Pons (tissue), 1 donor: ENCODE measurements at places on chromosomes 4 and X.

GRCh38 chrX:46687619-46688018, 71.3 kb downstream of the SLC9A7 start:
- DNase-seq: no peak

DNA sequence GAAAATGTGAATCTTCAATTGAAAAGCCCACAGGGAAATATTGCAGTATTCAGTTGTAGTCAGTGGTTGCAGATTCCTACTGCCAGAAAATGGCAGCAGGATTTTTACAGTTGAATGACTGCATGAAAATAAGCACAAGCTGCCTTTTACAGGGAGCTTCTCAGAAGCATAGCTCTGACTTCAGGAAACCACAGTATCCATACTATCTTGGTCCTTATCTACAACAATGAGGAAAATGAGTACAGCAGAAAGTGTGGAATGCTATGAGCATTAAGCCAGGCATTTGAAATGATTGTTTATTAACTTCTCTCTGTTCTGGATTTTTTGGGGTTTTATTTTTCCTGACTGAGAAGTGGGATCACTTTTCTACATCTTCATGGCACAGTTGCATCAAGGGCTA, 34.6 kb upstream of the PRRG1 start:
- no peak for DNase-seq

DNA sequence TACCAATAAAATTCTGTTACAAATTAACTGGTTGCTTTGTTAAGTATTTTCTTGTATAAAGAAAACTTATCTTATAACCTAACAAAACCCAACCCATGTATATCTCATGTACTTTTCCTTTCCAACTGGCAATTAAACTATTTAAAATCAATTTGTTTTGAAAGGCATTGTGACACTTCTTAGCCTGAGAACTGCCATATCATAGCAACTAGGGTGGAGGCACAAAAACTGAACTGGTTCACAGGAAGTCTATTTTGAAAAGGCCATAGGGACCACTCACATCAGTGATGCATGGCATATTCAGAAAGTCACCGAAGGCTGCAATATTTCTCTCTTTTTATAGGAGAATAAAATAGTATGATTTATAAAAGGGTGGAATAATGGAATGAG, 40.5 kb upstream of the ARSJ start:
- no peak for DNase-seq

- DNase-seq: no peak
Observed at GRCh38 chrX:68375803-68376202, 57.5 kb downstream of the OPHN1 start.

DNA sequence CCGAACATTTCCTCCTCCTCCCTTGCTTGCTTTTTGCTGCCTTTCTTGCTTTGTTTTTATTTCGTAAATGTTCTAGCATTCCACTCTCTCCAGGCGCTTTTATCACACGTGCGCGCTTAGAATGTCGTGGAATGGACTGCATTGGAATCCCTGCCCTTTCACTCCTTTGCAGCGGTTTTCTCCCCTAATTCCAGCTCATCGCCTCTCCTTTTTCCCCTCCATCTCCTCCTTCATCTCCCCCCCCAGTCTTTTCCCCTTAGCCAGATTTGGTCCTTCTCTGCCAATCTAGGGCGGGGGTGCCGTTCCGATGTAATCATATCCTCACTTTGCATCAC, 579 bp downstream of the OGT start:
- peak; percentile 9 for DNase-seq

DNA sequence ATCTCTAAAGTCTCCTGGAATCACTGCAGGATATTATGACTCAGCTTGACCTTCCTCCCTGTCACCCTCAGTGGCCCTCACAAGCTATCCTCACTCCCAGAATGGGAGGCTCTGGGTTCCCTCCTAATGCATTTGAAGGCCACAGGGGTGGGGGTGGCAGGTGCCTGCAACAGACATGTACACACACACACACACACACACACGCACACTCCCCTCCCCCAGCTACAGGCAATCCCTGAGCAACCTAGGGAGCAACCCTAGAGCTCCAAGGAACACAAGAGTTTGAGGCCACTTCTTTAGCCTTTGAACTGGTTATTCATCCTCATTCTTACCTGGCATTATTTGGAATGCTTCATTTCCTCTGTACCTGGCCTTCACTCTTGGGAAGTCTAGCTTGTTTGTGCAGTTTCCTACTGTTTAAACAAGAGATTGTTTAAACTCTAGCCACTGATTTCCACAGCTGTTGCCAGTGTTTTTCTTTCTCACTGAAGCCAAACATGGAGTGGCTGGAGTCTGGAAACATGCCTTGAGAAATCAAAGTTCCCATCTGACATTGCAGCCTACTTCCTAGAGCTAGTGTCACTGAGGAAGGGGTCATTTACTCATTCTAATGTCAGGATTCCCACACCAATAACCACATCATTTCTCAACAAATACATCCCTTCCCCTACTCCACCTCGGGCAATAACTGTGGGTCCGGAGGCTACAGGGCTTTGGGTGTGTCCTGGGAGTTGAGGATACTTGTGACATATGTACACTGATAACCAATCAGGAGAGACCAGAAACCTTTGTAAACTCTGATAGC, 37.7 kb downstream of the MAOA start:
- no peak for DNase-seq

- DNase-seq: no peak
Observed at GRCh38 chrX:81280148-81280547, 78.2 kb downstream of the SH3BGRL start.

DNA sequence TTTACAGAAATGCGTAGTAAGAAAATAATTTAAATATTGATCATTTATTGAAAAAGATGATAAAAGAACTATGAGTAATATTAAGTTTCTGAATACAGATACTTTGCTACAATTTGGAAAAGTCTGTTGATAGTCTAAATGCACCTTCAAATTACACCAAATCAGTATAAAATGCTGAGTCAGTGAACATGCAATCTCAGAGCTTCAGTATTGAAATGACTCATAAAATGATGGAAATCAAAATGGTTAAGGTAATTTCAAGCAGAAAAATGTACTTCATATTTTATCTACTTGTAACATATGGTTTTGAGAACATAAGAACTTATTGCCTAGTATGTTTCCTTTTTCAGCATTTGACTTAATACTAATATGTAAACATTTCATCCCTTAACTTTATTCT, 448.2 kb downstream of the PCDH10 start:
- DNase-seq: no peak

- no peak for DNase-seq
Observed at GRCh38 chr4:52915191-52915590, 53.1 kb downstream of the RASL11B start.

GRCh38 chr4:141352331-141352730, 131.6 kb downstream of the ZNF330 start:
- no peak for DNase-seq

GRCh38 chr4:89158884-89159503, 47.7 kb downstream of the TIGD2 start:
- DNase-seq: peak; percentile 78

DNA sequence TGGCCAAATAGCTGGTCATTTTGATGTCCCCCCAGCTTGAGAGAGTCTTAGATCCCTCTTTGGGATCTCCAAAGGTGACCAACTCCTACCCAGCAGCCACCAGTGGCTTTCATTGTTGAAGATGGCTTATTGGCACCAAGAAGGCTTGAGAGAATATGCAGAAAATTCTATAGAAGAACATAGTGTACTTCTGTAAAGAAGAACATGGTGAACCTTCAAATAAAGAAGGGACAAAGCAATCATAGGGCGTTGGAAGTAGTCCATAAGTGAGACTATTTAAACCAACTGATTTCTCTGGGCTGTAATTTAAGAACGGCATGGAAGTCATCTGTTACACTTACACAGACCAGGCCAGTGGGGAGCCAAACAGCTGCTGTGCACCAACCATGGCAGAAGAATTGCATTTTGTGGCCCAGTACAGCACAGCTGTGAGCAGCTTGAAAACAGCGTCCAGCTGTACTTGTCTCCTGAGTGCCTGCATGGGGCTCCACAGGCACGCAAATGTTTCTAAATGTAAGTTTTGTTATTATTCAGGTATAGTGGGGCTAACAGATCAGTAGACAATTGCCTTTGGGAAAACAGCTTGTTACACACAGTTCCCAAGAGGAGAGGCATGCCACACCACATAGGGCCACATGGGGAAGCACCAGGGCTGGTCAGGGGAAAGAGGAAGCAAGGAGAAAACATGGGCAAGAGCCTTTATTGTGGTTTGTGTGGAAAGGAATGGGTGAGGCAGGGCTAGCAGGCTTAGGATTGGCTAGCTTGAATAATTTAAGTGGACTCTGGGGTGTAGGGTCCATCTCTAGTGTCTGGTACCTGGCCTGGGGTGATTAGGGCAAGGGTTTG, 125.0 kb downstream of the ARHGAP6 start:
- DNase-seq: no peak

- no peak for DNase-seq
Observed at GRCh38 chr4:154487145-154487544, 4.5 kb downstream of the DCHS2 start.

DNA sequence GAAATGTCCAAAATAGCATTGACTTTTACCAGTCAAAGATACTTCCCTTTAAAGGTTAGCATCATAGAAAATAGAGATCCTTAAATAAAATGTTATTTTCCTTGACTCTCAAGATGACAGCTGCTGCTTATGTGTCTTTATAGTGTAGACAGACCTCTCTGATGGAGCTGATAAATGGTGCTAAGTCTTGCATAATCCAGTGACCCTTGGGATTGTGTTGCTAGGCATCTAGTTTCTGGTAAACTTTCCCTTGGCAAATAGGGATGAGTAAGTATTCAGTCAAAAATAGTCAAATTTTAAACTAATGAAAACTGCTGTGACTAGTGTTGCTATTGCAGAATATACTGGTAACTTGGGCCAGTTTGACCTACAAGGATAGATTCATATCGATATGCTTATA, 53.6 kb downstream of the MBNL3 start:
- no peak for DNase-seq

GRCh38 chr4:3079694-3080123, 5.2 kb downstream of the HTT start:
- no peak for DNase-seq

- no peak for DNase-seq
Observed at GRCh38 chrX:100874325-100874724, at the start of gene NOX1. Gene NOX1, minus strand, starts transcription at chrX:100874359. Its CDS starts 220 bp downstream, at chrX:100874139.

DNA sequence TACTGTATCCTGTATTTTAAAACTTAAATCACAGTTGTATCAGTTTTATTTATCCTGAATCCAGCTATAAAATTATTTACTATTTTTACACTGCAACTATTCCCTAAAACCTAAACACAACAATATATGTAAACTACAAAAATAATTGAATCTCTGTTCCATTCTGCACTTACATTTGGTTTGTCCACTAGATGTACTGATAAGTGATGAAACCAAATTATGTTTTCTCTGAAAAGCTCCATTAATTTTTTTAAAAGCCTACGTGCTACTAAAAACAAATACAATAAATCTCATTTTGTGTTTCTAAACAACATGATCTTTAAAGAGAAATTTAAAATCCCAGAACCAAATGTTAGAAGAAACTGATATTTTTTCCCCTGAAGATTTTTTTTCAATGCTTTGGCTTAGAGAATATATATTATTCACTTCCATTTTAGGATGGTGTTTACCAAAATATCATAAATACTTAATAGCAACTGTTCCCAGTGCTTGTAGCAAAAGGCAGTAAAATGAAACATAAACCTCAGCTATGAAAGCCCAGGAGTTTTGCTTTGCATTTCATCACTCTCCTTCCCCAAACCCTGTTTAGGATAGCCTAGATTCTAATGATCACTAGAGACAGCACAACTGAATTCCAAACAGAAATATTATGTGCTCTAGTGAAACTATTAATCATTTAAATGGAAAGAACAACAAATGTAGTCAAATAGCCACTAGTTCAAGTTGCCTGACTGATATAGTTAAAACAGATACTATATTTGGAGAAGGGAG, 19.7 kb downstream of the ANTXR2 start:
- DNase-seq: no peak

DNA sequence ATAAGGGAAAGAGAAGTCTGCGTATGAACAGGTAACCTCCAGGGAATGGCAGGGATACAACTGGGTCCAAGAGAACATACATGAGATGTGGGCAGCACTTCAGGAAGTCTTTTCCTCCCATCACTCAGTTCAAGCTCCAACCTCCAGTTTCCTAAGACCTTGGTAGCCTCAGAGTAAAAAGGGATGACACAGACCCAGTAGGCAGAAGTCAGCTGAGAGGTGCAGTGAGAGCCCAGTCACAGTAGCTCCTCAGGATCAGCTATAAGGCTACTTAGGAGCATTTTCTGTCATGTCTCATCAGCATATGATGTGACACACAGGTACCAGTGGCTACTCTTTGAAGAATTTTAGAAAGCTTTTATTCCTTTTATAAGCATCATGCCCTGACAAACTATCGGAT, 12.5 kb upstream of the STS start:
- DNase-seq: no peak

DNA sequence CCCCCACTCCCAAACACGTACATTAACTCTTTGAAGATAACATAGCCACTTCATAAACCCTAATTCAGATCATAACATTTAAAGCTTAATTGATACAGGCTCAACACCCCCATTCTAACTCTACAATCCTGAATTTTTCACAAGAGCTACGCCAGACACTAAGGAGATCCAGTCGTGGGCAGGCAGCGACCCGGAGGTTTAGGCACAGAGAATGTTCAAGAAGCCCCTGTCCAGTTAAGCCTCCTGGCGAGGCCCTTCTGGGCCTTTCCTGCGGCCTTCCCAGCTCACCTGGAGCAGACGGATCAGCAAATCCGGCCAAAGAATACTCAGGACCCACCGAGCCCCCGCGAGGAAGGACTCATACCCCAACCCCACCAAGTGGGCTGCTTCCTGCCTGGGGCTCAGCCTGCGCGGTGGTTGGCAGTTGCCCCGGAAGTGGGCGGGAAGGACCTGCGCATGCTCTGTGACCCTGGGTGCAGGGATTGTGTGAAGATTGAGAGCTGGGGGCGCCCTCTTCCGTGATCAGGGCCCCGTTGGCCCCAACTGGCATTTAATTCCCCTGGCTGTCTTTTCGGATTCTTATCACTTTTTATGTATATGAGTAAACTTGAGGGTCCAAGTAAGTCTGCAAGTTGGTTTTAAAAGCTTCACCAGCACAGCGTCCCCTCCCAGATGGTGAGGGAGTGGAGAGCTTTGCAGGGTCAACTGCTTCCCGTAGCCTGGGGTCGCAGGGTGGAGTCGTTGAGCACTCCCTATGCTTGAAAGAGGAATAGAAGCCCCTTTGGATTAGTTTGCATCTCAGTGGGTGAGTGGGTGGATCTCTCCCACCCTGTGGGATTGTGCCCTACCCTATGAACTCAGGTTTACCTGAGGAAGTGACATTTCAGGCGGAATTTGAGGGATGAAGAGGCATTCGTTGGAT, at the start of gene TRIM61:
Gene TRIM61, minus strand, starts transcription at position 415 of the 922 bp plus-strand sequence. CDS start 7,655 bp downstream, outside the sequence.
- no peak for DNase-seq

- no peak for DNase-seq
Observed at GRCh38 chr4:99504804-99505502, 5.9 kb upstream of the C4orf17 start.

- DNase-seq: peak; percentile 89
Observed at GRCh38 chr4:142961866-142962265, 115.8 kb upstream of the INPP4B start.
